ENCODE measurements at places on chromosomes 3 and 15. TPM values are rescaled to one million over a fixed set of nuclear protein-coding genes. Genes with fewer than 3 reads are reported as not detected.

GRCh38 chr3:170611751-170612150, 25.9 kb upstream of the SLC7A14 start:
- H3K27ac ChIP-seq, result no peak overlapping the region
- no peak for DNase-seq
- no peaks in the 10 kb centered on the region for H3K27me3 ChIP-seq

ITIH3 gene
- 8.9 TPM for total RNA-seq

DNA sequence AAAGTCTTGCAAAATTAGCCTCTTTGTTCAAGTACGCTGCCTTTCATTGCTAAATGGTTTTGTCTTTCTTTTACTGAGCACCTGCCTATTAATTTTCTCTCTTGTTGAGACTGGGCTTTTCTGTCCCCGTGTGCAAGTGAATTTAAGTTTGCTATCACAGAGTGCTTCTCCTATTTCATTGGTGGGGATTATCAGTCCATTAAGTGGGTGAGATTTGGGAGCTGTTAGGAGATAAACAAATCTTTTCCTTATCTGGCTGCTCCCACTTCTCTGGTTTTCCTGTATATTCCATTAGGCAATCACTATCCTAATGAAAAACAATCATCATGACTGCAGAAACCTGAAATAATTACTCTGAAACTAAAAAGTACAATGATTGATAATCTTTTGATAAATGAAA, 254.2 kb downstream of the NR1D2 start:
- H3K4me3 ChIP-seq, result no peak overlapping the region
- no peaks in the 10 kb centered on the region for H3K4me1 ChIP-seq
- no peaks in the 10 kb centered on the region for H3K27me3 ChIP-seq
- DNase-seq, result no peak

- no peak overlapping the region for H3K27ac ChIP-seq
- H3K36me3 ChIP-seq, result peaks cover 7% of the 10 kb centered on the region
- peaks cover 2% of the 10 kb centered on the region for H3K4me1 ChIP-seq
- DNase-seq, result no peak
These were observed 6.5 kb downstream of the DAG1 start for GRCh38 chr3:49476563-49476962.

APBA2 gene
- 53.3 TPM for total RNA-seq

FBXL22 gene
- total RNA-seq, result 2.1 TPM

DNA sequence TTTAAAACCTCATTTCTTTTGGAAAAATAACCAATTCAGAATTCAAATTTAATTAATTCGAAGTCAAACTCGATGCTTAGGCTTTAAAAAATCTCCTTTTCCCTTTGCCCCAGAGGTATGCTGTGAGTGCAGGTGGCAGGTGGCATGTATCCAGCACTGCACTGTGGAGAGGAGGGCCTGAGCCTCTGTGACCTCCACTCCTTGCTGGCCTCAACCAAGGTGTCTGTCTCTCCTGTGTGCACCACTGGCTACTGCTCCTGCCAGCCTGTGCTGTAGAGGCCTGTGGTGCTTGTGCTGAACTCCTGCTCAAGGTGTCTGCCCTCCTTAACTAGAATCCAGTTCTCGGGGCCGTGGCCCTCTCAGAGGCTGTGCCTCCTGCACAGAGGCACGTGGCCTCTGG, 56.2 kb upstream of the NEDD4 start:
- H3K4me3 ChIP-seq, result no peak overlapping the region
- H3K36me3 ChIP-seq, result no peaks in the 10 kb centered on the region
- H3K4me1 ChIP-seq, result peaks cover 4% of the 10 kb centered on the region
- no peak overlapping the region for H3K27ac ChIP-seq

DNA sequence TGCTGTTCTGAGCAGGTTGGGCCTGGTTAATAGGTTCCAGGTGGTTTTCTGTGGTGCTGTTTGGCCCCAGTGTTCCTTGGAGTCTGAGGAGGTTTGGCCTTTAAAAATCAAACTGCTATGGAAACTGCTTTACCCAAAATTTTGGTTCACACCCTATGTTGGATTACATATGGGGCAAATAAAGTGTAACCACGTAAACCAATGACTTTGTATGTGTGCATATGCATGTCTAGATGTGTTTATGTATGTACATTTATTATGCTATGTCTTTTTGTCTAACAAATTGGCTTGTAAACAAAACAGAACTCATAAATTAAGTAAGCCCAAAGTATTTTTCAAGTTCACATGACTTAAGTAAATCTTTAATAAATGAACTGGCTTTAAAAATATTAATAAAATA, 8.9 kb upstream of the XCR1 start:
- no peaks in the 10 kb centered on the region for H3K4me1 ChIP-seq
- no peak overlapping the region for H3K27ac ChIP-seq
- no peaks in the 10 kb centered on the region for H3K27me3 ChIP-seq
- no peak overlapping the region for H3K4me3 ChIP-seq

All from SJSA1 (cell line).